Renal cortical epithelial cell (primary cell): ENCODE measurements at places on chromosomes 16 and 17. TPM values are rescaled to one million over a fixed set of nuclear protein-coding genes. Genes with fewer than 3 reads are reported as not detected.

DNA sequence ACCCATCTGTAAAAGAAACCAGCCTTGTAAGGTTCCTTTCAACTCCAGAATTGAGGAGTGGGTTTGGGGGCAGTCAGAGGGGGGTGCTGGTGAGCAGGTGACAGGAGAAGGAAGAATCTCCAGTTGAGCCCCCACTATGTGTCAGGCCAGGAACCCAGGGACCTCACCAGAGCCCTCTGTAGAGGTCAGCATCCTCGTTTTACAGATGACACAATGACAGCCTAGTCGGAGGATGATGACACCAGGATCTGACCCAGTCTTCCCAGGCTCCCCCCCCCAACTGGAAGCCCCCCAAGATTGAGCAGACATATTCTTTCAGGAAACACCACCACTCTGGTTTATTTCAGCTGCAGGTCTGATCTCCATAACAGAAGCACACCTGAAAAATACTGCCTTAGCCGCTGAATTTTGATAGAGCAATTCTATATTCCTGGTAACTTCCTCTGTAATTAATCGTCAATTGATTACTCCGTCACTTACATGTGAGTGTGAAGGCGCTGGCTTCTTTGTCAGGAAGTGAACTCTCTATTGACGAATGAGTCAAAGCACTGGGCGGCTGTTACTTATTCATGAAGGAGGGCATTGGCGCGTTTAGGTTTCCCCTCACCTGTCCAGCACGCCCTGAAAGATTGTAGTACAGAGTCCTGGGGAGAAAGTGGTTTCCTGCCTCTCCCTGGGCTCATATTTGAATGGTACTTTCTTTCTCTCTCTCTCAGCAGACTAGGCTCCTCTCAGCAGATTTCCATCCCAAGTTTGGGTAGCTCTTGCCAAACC, 21.2 kb downstream of the SOCS3 start:
- no peak for DNase-seq

DNA sequence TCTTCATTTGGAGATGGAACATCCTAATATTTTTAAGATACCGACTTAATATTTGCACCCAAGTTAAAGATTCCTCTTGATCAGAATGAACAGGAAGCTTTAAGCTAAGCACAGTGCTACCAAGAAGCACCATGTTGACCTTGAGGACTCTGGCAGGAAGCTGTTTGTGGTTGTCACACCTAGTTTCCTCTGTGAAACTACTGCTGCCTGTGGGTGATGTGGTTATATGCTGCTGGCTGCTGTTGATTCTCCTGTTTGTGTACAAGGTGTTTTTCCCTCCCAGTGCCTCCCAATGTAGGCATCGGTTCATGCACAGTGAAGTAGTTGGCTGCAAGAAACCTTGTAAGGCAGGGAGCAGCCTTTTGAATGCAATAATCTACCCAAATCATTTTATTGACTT, 23.4 kb downstream of the RBL2 start:
- peak; percentile 81 for DNase-seq

DNA sequence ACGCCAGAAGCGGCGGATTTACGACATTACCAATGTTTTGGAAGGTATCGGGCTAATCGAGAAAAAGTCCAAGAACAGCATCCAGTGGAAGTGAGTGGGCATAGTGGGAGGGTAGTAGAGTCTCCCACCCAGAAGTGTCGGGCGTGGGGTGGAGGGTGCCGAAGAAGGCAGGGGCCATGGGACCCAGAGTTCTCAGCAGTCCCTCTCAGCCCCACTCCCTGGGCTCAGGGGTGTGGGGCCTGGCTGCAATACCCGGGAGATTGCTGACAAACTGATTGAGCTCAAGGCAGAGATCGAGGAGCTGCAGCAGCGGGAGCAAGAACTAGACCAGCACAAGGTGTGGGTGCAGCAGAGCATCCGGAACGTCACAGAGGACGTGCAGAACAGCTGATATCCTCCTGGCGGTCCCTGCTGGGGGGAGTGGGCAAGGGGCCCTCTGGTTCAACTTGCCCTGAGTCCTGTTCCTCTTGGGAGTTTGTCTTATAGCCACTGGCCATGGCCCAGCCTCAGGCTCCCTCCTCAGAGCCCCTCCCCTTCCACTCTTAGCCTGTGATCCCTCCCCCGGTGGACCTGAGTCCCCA, 916 bp downstream of the E2F4 start:
- no peak for DNase-seq

GRCh38 chr16:83475108-83475507, 332.7 kb upstream of the HSBP1 start:
- no peak for DNase-seq

DNA sequence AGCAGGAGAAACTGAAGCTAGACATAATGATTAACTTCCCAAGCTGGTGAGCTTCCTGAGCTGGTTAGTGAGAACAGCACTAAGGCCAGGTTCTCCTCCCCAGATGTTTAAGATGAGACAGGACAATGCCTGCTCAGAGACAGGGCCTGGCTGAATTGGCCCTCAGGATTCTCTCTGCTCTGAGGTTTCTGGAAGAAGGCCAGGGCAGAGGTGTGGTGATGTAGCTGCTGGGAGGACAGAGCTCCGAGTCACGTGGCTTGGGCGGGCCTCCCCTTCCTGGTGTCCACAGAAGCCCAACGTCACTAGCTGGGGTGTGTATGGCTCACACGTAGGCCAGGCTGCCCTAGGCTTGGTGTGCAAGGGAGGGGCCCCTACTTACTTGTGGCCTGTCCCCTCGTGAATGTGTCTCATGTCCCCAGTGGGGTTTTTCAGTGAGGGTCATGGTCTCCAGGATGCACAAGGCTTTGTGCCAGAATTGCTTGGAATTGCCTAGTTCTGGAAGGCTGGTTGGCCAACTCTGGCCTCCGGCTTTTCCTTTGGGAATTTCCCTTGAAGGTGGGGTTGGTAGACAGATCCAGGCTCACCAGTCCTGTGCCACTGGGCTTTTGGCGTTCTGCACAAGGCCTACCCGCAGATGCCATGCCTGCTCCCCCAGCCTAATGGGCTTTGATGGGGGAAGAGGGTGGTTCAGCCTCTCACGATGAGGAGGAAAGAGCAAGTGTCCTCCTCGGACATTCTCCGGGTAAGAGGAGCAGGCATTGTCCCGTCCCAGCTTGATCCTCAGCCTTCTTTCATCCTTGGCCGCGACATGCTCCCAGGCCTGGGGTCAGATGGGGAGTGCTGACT, 3.4 kb downstream of the NOD2 start:
- peak; percentile 59 for DNase-seq

DNA sequence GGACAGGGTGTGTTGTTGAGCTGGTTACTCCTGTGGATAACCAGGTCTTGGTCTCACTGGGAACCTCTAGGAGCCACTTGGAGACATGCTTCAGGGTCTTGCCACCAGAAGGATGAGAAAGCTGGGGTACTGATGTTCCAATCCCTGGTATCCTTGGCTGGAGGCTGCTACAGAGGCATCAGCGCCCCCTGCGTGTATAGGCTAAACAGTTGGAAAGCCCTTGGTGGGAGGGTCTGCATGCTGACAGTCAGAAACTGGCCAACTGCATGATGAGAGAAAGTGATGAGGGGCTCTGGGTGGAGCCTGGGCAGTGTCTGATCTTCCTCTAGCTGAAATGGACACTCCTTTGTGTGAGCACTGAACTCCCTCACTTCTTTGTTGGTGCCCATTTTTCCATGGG, 536.9 kb downstream of the XYLT1 start:
- DNase-seq, result no peak

Gene SLFN14
- total RNA-seq, result not detected in 2 replicates

DNA sequence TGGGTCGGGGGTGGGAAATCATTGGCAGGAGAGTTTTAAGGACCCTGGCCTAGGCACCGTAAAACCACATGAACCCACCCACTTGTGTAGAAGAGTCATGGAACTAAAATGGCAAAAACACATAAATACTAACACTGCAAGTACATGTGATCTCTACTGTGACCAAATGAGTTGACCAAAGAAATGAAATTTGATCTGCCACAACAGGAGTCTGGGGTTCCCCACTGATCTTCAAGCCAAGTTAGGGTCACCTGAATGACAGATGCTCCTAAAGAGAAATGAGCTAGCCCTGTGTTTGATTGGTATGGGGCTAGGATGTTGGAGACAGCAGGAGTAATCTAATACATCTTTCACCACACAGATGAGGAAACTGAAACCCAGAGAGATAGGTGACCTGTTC, 21.5 kb upstream of the SKAP1 start:
- DNase-seq, result peak; percentile 22

DNA sequence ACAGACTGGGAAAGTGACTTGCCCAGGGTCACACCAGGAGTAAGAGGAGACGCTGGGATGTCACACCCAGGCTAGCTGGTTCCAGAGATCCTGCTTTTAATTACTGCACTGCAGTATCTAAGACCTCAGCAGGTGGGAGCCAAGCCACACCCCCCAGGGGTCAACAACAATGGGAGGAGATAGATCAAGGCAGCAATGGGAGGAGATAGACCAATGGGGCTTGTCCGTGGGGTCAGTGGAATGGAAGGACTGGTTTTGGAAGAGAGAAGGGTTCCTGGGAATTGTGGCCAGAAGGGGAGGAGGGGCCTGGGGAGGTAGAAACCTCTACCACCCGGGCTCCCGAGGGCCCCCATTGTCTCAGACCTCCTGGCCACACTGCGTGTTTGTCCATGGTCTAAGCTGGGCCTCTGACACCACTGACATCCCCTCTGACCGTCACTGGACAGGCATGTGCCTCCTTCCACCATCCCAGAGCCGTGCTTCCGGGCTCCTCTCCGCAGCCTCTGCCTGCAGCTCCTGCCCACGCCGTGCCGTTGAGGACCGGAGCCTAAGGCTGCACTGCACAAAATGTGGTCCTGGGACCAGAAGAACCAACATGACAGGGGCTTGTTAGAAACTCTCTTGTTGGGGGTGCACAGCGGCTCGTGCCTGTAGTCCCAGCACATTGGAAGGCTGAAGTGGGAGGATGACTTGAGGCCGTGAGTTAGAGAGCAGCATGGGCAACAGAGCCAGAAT, 69.8 kb upstream of the RPH3AL start:
- DNase-seq, result no peak

Gene CNTD1
- 0.05 TPM in 1 of 2 replicates, not detected in the other for total RNA-seq

Gene SLC16A11
- total RNA-seq, result not detected in 2 replicates

- no peak for DNase-seq
These were observed 19.0 kb downstream of the ABCC12 start for GRCh38 chr16:48136547-48137360.

Gene PABPN1L
- total RNA-seq, result not detected in 2 replicates
